T-cell (primary cell): ENCODE measurements at places on chromosomes 3 and 15.

GRCh38 chr3:133838916-133839800 is 33.5 kb downstream of the SRPRB start:
- DNase-seq = no peak

- no peak for DNase-seq
Measured at GRCh38 chr3:156579427-156579851, 24.5 kb upstream of the SSR3 start.

DNA sequence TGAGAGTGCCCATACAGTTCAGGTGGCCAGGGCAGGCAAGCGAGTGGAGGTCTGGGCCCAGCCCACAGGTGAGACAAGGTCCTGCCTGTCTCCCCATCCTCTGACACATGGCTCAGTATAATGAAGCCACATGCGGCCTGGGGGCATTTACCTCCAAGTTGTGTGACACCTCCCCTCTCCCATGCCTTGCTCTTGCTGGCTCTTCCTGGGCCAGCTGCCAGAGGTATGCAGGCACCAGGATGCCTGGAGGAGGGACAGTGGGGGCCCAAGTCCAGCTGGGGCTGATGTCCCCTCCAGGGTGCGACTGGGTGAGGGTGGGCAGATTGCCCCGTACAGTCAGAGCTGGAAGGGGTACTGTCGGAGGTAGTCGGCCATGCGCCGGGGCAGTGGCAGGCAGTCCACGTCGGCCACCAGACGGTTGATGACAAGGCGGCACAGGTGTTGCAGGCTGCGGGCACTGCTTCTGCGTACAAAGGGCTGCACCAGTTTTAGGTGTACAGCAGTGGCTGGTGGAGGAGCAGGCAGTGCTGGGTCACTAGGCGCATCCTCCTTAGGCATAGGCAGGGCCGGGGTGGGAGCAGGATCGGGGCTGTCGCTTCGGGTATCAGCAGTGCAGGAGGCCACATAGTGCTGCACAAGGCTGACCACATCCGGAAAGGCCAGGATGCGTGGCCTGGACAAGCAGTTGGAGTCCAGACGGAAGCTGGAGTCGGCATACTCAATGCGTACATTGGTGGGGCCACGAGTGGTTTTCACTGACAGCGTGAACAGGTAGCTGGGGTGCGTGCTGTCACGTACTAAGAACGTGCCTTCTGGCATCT is 4.1 kb downstream of the CISH start:
- no peak for DNase-seq

DNA sequence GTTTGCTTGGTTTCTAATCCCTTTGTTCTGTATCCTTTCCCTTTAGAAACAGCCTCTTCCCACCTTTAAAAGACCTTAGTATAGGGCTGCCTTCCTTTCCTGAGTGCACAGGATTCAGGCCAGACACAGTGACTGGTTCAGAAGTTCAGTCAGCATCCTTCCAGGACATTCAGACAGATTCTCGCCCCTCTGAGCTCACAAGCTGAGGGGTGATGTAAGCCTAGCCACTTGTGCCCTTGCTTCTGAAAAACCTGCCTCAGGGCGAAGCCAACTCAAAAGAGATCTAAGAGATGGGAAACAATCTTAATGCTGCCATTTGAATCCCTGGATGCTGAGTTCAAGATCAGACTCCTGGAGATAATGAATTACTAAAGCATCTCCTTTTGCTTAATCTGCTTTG is 6.7 kb upstream of the NSMCE3 start:
- no peak for DNase-seq

GRCh38 chr3:27160146-27160545 is 209.0 kb downstream of the NEK10 start:
- DNase-seq = no peak

- DNase-seq = no peak
Measured at GRCh38 chr3:41304593-41304992, 105.3 kb downstream of the CTNNB1 start.

DNA sequence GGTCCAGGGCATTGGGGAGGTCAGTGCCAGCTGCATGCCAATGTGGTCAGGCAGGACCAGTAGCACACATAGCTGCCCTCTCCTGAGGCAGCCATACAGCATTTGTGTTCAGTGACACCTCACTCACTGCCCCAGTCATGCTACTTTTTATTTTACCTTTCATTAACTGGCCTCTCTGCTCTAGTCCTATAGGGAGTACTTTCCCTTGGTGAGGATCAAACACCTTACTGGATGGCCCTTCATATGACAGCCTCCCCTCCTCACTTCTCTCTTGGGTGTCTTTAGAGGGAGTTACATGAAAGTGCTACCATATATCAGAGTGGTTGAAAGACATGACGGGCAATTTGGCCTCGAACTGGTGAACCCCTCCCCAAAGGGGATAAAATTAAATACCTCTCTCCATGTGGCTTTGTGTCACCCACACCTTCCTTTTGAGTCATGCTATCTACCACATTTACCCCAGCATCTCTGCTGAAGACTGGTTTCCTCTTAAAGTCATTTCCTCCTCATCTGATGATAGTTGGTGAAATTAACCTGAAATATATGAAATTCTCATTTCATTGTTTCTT is 17.6 kb downstream of the RLBP1 start:
- DNase-seq = no peak

- DNase-seq = no peak
Measured at GRCh38 chr3:43185274-43185982, 79.5 kb upstream of the POMGNT2 start.

GRCh38 chr3:117998071-117998470 is 1036.6 kb downstream of the IGSF11 start:
- DNase-seq = no peak

DNA sequence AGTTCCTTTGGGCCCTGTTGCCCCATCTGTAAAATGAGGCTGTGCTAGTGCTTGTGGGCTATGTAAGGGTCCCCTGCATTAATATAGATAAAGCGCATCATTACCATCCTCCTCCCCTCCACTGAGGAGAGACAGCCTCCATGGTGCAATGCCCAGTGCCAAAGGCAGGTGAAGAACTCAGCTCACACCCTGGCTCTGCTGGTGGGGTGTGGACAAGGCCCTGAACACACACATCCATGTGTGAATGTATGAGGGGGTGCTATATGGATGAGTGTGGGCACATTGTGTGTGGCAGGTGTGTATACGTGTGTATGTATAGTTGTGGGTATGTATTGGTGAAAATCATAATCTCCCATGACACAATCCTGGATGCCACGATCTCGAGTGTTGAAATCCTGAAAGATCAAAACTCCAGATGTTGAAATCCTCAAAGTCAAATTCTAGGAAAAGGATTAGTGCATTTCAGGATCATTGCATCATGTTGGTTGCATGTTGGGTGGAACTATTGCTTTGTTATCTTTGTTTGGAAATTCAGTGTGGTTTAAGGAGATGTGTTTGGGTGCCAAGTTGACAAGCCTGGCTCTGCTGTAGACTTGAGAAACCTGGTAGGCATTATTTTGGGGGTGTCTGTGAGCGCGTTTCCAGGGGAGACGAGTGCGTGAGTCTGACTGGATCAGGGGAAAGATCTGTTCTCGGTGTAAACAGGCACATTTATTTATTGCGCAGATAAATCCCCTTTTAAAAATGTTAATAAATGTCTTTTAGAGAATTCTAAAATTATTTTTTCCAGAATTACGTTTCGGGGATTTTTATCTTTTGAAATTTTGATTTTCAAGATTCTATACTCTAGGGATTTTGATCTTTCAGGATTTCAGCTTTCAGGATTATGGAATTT is 42.0 kb upstream of the SEC61A1 start:
- no peak for DNase-seq
